ENCODE measurements at places on chromosomes 2 and 18.

DNA sequence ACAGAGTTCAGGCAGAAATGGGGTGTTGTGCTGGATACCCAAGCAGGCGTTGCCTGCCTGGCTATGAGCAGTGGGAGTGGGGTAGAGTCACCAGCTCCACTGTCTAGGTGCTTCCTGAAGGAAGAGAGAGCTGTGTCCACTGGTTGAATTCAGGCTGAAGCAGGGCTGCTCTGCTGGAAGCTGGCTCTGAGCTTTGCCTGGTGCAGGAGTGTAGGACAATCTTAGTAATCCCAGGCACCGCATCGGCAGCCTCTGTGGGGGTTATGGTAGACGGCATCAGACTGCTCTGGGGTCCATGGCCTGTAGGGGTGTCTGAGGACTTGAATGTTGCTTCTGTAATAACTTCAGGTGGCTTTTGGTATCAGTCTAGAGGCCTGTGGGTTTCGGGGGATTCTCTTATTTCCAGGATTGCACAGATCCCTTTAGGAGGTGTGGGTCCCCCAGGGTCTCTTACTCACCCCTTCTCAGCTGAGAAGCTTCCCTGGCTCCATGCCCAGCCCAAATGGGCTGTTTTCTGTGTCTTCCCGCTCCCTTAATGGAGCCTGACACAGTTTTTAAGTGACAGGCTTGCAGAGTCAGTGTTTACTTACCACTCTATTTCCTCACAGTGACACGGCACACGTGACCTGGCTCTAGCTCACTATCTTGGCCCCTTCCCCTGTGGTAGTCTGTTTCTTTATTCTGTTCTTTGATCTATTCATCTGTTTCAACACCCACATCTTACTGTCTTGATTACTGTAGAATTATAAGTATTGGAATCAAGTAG is 644.3 kb downstream of the CBLN2 start:
- no peak for DNase-seq

GRCh38 chr2:200578778-200579177 is 7.0 kb upstream of the AOX1 start:
- DNase-seq = no peak

DNA sequence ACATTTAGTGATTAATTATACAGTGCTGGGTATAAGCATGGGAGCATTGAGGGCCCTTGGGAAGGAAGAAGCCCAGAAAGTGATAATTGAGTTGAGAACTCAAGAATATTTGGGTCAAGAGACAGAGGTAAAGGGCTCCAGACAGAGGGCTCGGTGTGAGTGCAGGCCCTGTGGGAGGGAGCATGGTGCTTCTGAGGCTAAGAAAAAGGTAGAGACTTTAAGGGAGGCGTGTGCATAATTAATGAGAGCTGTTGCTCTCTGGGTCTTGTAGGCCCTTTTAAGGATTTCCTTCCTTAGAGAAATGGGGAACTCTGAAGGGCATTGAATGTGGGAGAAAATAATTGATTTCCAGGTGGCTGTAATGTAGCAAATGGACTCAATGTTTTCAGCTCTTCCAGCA is 735.0 kb upstream of the POU3F3 start:
- DNase-seq = no peak

DNA sequence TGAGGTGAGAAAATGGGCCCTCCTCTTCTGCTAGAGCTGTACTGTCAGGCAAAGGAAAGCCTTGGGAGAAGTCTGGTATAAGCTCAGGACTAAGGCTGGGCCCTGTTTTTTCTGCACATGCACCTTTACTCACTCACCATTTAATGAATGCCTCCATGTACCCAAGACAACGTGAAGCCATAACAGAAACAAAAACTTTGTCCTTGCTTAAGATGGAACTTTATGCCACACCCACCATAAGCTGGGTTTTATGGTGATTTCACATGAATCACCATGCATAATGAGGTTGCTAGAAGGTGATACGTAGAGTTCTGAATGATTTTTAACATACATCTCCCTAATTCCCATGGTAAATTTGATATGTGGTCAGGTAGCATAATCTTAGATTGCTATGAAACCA is 63.7 kb upstream of the CYP26B1 start:
- DNase-seq = no peak

- no peak for DNase-seq
Measured at GRCh38 chr2:200422071-200422470, 87.8 kb downstream of the KCTD18 start.

DNA sequence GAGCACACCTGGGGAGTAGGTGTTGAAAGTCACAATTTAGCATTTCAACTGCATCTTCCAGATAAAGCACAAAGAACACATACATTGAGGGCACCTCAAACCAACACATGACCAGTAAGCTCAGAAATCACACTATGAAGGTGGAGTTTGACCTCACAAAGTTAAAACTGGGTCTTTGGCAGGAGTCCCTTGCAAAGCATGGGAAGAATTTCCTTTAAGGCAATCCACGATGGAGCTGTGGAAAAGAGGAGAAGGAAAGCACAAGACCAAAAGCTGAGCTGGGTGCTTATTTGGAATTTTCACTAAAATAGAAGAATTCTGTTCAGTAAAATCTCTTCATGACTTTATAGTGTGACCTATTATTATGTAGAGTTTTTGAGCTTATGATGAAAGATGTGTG is 212.9 kb upstream of the APCDD1 start:
- DNase-seq = no peak

DNA sequence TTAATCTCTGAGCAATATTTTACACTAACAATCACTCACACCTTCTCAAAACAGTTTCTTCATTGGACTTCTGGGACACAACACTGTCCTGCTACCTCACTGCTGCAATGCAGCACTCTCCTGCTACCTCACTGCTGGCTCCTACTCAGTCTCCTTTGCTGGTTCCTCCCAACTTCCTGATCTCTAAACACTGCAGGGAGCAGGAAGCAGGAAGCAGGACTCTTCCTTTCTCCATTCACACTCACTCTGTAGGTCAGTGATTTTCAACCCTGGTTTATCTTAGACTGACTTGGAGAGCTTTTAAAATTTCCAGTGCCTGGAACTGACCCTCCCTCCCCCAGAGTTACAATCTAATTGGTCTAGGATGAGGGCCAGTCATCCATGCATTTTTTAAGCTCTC is 243.4 kb upstream of the RBBP8 start:
- no peak for DNase-seq

GRCh38 chr2:170145675-170146432 is 32.1 kb upstream of the MYO3B start:
- no peak for DNase-seq

DNA sequence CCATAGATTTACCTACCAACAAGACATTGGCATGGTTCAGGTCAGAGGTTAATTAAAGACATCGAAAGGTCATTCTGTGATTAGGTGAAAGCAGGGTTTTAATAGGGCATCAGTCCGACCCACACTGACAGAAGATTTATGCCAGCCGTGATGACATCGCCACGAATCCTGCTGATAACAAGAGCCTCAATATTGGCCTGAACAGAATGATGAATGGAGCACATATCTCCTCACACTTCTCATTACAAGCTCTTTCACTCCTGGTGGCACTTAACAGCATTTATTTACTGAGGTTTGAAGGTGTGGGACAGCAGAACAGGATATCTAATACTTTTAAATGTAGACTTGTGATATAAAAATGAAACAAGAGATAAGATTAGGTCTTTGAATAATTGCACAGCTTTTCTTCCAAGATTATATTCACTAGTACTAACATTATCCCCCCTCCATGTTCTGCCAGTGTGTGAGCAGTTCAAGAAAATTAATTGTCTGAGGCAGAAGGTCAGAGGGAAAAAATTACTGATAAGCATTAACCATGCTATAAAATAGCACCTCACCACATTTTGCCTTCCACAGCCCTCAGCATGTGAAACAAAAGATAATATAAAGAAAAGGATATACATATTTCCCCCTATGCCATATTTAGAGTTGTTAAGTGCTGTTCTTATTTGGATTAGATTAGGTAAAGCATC is 23.1 kb upstream of the INSIG2 start:
- no peak for DNase-seq

DNA sequence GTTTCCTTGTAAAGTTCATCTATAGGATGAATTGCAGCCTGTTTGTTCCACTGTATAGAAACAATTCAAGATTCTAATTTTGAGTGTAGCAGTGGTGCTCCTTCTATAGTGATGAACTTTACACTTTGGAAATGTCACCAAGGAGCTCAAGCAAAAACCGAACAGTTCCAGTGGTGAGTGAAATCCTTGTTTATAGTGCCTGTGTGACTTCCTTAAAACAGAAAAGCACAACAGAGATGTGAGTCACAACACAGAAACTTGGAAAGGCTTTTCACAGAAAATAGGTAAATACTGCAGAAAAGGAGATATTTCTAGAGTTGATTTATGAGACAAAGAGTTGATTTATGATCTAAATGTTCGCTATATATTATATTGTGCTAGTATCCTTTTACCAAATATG is 482.0 kb downstream of the PTPRM start:
- no peak for DNase-seq

DNA sequence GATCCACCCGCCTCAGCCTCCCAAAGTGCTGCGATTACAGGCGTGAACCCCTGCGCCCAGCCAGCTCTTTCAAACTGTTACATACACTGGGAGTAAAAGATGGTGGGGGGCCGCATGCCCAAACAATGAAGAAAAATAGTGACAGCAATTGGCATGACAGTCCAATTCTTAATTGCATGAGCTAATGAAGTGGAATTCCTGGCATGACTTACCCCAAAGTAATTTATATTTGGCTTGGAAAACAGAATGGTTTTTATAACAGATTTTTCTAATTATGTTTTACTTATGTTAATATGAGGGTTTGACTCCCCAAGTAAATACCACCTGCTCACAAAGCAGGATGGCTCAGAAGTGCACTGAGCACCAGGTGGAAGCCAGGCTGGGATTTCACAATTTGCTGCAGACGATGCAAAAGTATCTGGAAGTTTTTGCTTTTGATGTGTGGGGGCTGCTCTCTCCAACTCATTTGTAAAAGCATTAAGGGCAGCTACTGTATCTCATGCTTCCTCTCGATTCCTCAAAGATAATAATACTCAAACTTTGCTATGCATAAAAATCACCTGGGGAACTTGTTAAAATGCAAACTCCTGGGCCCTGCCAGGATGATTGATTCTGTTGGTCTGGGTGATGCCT is 24.0 kb upstream of the ATG16L1 start:
- DNase-seq = no peak

DNA sequence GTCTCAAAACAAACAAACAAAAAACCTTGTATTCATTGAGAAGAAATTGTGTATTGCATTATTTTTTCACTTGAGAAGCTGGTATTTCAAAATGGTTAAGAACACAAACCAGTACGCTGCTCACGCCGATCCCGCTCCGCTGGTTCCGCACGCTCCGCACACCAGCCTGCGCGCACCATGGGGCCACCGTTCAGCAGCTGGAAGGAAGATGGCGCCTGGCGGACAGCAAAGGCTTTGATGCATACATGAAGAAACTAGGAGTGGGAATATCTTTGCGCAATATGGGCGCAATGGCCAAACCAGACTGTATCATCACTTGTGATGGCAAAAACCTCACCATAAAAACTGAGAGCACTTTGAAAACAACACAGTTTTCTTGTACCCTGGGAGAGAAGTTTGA is 75.7 kb downstream of the RBM43 start:
- no peak for DNase-seq

DNA sequence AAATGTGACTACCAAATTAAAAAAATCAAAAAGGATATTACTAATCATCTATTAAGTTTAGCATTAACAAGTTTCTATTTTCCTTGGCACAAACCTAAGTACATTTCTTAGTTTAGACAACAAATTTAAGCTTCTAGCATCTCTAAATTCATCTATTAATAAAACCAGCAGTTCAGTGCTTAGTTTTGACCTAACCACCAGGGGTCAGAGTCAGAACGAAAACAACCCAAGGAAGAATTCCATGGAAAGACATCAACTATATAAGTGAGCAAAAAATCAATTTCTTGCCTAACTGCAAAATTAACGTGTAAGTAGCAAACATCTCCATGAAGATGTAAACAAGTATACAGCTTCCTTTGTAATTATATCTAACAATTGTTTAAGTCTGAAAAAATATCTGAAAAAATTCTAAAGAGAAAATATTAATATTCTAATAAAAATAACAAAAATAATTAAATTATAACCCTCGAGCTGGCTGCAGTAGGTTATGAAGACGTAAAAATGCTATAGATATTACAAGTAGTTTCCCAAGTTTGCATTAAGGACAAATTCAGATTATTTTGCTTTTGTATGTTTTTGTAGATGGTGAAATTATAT is 83.7 kb downstream of the CERKL start:
- DNase-seq = no peak

DNA sequence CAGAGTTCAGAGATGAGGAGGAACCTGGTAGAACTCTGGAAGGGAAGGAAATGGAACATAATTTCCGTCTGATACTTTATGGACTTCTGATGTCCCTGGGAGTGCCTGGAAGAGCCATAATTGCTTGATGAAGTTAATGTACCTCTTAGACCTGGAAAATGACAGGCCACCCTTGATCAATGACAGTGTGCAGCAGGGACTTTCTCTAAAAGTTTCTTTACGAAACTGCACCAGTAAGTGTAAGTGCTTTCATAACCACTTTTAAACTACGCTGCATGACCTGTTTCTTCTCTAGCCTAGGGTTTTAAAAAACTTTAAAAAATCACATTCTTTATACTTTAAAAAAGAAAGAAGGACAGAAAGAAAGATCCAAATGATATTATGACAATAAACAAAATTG is 164.5 kb downstream of the LPIN1 start:
- no peak for DNase-seq

DNA sequence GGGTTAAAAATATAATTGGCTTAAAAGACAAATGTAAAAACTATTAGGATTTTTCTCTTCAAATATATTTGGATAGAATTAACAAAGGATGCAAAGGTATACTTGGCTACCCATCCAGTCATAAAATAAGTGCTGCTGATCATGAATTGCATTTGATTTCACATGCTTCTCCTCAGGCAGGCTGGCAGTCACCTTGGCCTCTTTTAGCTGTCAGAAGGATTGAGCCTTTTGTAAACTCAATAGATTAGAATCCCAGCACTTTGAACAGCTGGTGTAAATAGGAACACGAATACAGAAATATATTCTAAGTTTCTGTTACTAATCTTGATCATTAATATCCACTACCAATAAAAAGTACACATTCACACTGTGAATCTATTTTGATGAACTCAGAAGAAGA is 169.4 kb upstream of the UNC80 start:
- no peak for DNase-seq

DNA sequence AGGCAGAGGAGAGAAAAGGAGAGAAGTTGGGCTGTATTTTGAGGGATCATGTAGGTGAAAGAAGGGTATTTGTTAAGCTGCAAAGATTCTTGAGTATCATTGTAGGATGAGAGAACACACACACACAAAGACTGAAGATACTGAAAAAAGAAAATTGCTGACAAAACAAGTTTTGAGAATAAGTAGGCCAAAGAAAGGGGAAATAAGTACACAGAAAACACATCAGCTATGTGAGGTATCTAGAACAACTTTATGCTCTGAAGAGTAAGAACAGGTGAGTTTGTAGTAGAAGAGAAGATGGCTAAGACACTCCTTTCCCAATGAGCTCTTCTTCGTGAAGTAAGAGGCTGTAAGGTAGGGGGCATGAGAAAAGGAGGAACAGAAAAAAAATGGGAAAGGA is 28.2 kb downstream of the METTL8 start:
- no peak for DNase-seq

GRCh38 chr2:2586068-2586776 is 255.1 kb upstream of the MYT1L start:
- no peak for DNase-seq
